Stimulated activated CD8-positive, alpha-beta memory T cell treated with anti-CD3 and anti-CD28 coated beads, Interleukin-7, amount 100 ng/mL, for 48 hours (primary cell): ENCODE measurements at places on chromosomes 12 and 14.
A peak's percentile ranks its signal among the peaks of the same experiment; 100 is the strongest.

- no peak for DNase-seq
Measured at GRCh38 chr14:55771242-55771981, 191.4 kb downstream of the KTN1 start.

DNA sequence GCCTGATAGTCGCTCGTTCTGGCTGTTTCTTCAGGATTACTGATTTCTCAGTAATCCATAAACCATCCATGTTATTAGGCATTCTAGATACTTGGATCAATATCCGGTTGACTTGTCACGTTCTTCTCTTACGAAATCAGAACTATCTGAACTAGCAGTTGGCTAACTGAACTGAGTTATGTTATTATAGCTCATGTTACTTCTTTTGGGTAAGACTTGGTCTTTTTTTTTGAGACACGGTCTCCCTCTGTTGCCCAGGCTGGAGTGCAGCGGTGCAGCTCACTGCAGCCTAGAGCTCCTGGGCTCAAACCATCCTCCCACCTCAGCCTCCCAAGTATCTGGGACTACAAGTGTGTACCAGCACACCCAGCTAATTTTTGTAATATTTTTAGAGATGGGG, 178.6 kb downstream of the PRKCH start:
- no peak for DNase-seq

- no peak for DNase-seq
Measured at GRCh38 chr12:112928978-112929377, 9.3 kb upstream of the OAS3 start.

DNA sequence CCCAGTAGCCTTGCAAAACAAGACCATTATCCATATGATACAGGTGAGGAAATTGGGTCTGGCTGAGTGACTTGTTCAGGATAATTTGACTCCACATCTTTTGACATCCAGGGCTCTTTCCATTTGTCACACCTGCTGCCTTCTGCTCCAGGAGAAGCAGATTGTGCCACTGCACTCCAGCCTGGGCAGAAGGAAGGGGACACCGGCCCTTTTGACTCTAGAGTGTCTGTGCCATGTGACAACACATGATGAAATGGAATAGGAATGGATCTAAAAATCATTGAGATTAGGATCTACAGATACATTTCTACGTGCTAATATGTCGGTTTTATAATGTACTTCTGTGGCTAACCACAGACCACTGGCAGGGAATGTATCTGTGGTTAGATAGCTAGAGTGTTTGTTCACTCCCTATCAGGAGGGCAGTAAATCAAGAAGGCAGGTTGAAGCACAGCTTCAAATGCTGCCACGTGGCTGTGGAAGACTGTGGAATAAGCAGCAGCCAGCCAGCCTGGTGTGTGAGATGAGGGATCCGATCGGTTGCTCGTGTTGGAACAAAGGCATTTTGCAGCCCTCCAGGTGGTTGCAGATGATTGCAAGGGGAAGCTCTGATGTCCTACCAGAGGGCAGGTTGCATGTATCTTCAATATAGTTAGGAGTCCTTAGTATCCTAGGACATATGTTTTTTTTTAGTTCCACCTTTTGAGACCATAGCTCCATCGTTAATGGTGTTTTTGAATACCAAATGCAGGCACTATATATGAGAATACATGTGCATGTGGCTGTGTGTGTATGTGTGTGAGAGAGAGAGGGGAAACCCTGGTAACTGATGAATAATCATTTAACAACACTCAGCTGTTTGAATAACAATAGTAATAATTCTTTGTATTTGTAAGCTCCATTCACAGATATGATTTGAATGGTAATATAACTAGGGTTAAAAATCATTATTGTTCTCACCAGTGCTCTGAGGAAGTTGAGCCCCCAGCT, 28.6 kb downstream of the EML1 start:
- DNase-seq: no peak

DNA sequence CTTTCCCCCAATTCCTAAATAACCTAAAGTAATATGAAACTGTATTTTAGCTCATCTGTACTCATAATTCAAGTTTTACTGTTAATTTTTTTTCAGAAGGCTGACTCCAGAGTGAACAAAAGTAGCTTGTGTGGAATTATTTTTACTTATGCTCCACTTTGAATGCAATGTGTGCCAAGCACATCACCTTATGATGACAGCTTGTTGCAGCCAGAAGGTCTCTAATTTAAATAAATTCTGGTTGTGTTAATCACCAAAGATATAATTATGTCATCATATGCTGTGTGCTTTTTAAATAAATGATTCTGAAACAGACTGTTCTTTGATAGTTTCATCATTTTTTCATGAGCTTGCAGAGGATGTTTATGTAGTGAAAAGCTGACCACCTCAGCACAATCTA, 283.1 kb downstream of the TMEM117 start:
- no peak for DNase-seq

DNA sequence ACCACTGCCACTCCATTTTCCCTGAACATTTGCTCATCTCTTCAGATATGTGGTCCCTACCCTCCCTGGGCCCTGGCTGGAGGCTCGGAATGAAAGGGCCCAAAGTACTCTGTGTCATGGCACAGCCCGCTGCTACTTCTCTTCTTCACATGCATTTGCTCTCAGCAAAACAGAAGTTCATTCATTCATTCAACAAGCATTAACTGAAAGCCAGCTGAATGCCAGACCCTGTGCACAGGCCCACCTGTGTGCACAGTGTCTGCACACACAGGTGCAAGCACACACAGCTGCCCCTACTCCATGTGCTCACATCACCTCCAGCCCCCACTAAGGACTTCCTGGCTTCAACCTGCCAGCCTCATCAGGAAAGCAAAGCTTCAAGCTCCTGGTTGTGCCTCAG, 7.8 kb downstream of the WNT1 start:
- DNase-seq: no peak

DNA sequence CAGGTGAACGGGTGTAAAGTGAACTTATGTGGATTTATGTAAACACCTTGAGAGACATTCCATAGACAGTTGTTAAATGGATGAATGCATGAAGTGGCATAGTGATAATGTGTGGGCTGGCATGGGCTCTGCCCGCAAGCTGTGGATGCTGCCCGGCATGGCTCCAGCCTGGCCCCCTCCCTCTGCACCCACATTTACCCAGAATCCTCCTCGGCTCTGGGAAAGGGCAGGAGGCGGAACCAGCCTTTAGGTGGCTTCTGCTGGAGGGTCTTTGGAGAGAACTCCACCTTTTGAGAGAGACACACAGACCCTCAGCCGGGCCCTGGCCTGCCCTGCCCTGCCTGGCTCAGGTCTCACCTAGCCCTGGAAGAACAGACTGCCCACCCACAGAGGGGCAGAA, 18.7 kb downstream of the RASAL1 start:
- no peak for DNase-seq

GRCh38 chr12:126247936-126248335, 1182.7 kb downstream of the AACS start:
- no peak for DNase-seq

- DNase-seq: no peak
Measured at GRCh38 chr14:99508896-99509629, 27.9 kb downstream of the CCNK start.

GRCh38 chr12:122203301-122204166, at the start of gene B3GNT4:
TSS of gene B3GNT4 (plus strand) at chr12:122203709. CDS start at chr12:122204619, 910 bp downstream.
- peak; percentile 59 for DNase-seq

- DNase-seq: no peak
Measured at GRCh38 chr12:3601461-3602150, 110.6 kb downstream of the PRMT8 start.

DNA sequence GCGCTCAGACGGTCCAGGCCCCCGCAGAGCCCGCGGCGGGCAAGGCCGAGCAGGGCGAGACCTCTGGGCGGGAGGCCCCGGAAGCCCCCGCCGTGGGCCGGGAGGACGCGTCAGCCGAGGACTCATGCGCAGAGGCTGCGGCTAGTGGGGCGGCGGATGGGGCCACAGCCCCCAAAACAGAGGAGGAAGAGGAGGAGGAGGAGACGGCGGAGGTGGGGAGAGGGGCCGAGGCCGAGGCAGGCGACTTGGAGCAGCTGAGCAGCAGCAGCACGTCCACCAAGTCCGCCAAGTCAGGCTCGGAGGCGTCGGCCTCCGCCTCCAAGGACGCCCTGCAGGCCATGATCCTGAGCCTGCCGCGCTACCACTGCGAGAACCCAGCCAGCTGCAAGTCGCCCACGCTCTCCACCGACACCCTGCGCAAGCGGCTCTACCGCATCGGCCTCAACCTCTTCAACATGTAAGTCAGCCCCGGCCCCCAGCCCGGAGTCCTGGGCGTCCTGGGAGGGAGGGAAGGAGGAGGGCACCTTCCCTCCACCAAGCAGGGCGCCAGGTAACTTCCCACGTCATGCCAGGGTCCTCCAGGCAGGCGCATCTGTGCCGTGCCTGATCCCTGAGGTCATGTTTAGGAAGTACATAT, 72.4 kb downstream of the IQSEC3 start:
- DNase-seq: peak; percentile 21

DNA sequence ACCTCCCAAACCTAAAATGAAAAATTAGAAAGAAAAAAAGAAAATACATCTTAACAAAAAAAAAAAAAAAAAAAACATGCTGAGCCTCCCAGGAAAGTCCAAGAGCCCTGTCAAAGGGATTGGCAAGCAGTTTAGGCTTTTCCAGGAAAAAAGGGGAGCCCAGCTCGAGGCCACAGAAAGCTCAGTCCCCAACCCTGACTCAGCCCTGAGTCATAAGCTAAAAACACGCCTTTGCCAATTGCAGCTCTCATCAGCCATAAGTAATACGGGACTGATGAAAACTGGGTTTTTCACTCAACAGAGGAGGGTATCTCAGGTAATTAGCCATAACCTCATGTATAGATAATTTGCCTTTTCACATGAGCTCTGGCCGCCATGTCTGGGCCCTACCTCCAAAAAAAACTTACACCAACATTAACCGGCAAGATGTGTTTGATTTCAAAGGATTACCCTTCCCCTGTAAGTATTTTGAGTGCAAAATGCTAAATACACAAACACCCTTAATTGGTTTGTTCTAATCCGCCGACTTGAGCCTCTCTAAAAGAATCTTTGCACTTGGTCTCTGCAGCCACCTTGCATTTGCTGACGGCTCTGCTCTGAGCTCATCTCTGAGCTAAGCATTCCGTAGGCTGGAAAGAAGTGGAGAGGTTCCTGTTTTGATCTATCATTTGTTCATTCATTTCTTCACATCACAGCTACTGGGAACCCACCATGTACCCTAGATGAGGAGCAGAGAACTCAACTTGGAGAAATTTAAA, 319.2 kb downstream of the BCL11B start:
- peak; percentile 24 for DNase-seq

DNA sequence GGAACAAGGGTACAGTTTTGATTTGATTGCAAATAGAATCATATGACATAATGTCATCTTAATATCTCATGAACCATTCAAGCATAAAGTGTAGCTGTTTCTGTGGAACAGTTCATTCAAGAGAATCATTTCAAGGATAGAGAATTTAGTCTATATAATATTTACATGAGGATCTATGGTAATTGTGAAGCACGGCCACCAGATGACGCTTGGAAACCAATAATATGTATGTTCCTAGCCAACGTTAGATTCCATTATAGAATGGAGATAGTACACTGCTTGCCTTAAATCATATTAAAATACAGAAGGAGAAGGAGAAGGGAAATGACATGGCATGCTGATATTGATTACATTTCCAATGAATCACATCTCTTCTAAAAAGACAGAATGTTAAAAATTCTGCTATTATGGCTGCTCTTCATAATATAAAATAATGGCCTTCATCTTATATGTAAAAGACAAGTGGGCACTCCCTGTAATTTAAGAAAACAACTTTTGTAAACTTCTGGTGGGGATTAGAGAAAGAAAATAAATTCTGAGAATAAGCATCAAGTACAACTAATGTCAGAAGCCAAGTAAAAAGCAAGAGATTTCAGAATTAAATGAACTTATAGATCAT, 351.0 kb downstream of the NAV3 start:
- no peak for DNase-seq

GRCh38 chr12:106897082-106897481, 58.6 kb upstream of the TMEM263 start:
- DNase-seq: no peak

DNA sequence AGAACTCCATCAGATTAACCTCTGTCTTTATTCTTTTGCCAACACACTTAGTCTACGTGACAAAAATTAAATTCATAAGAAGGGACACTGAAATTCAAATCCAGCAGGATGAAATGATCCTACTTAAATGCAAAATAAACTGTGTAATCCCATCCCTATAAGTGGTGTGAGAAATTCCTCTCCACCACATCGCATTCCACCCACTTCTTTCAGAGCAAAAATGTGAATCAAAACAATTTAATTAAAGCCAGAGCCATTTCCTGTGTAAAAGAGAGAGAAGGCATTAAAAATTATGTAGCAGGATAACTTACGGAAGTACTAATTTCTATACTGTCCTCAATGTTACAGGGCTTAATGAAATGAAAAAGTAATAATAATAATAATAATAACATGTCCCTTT, 844.3 kb downstream of the GALC start:
- DNase-seq: no peak

GRCh38 chr12:89523393-89523792, 1.2 kb downstream of the GALNT4 start:
- DNase-seq: no peak

DNA sequence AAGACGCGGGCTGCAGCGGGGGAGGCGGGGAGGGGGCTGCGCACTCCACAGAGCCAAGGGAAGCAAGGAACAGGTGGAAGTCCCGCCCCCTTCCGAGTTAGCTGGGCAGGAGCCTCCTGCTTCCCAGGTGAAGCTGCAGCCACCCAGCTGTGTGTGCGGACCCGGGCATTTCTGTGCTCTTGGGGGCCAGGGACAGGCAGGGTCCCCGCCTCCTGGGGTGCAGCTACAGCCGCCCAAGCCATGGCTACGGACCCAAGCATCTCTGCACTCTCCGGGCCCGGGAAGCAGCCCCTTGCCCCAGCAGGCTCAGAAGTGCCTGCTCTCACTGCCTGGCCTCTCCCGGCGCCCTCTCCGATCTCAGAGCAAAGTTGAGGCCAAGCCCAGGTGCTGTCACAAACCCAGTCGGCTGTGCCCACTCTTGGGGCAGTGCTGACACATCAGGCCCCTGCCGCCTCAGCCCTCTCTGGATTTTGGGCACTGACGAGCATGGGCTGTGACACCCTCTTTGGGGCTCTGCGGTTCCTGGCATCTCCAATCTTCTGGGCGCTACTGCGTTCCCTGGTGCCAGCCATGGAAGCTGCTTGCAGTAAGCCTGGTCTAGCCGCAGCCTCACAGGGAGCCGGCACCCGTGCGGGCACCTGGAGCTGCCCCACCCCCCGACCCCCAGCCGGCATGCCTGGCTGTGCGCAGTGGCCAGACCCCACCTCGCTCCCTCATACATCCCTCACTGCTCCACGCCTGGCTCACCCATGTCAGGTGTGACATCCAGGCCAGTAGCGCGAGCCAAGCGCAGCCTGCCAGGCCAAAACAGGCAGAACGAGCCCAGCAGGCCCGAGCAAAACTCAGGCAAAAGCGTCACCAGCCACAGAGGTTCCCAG, 8.5 kb upstream of the MGAT4C start:
- DNase-seq: no peak

DNA sequence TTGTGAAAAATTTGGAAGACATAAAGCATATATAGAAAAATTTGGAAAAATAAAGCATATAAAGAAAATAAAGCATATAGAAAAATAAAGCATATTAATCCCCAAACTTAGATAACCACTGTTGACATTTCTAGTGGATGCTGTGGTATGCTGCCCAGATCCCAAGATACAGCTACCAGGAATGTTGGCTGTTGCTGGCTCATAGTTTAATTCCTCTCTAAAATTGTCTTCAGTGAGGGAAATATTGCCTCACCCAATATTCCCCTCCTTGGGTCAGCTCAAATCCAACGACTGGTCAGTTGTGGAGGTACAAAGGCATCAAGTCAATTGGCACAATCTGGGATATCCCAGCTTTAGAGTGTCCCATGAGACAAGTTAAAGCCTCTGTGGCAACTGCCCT, 10.1 kb upstream of the KICS2 start:
- no peak for DNase-seq

GRCh38 chr12:41034686-41035085, 153.4 kb upstream of the PDZRN4 start:
- no peak for DNase-seq

- DNase-seq: no peak
Measured at GRCh38 chr12:13162904-13163303, 33.6 kb upstream of the EMP1 start.
